HFFc6 (cell line): ENCODE measurements at places on chromosomes 4 and X.

DNA sequence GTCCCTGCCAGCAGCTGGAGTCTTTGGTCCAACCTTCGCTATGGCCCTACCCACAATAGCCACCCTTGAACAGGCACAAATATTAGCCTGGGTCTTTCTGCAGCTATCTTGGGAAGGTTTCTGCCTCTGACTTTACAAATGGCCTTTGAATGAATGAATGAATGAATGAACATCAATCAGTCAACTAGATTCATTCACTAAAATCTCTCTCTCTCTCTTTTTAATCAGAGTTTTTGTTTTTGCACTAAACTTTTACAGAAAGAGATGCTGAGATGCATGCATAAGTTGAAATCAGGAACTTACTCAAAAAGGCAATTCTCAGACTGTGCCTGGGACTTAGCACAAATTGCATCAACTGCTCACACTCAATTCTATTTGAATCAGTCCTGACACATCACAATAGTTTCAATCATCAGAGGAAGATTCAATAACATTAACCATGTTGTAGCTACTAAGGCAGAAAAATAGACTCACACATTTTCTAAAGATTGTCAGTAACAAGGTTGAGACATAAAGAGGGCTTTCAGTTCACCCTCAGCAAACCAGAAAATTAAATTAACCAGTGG lies 55.0 kb downstream of the ANXA3 start:
- no peak for DNase-seq

DNA sequence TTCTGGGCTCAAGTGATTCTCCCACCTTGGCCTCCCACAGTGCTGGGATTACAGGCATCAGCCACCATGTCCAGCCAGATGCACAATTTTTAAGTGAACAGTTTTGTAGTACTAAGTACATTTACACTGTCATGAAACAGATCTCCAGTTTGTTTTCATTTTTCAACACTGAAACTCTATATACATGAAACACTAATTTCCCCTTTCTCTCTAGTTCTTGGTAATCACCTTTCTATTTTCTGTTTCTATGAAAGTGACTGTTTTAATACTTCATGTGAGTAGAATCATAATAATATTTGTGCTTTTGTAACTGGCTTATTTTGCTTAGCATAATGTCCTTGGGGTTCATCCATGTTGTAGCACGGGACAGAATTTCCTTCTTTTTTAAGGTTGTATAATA lies 237.4 kb downstream of the CAMK2D start:
- DNase-seq = no peak

GRCh38 chrX:40688929-40689328 lies 41.6 kb upstream of the CXorf38 start:
- DNase-seq = no peak

DNA sequence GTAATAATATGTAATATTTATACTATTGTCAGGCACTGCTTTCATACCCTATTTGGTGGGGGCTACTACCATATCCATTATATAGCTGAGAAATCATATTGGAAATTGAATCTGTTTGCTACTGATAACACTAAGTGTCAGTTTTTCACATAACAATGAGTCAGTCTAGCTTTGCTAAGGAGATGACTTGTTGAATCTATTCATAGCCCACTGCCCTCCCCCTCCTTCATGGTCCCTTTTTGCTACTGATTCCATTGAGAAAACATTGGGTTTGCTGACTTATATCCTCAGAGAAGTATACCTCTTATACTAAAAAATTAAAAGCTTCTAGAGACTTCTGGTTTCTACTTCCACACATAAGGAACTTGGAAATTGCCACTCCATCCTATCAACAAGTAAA lies 1898.4 kb downstream of the STIM2 start:
- no peak for DNase-seq

DNA sequence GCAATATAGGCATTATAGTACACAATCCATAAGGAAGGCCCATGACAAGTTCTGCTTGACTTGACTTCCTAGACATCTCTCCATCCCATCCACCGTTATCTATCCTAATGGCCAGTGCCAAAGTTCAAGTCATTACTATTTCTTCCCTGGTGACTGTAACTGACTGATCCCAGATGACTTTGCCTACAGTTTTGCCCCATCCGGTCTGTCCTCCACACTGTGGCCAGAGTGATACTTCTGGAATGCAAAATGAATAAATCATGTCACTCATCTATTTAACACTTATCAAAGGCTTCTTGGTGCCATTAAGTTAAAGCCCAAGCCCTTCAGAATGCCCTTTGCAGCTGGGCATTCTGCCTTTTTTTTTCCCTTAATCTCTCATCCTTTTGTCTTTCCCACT lies 130.8 kb downstream of the PPARGC1A start:
- DNase-seq = no peak

- DNase-seq = no peak
Measured at GRCh38 chrX:154751203-154751668, 359 bp upstream of the GAB3 start.

- peak; percentile 43 for DNase-seq
Measured at GRCh38 chr4:176404621-176405020, 84.9 kb downstream of the SPCS3 start.

GRCh38 chr4:142126890-142127497 lies 490.6 kb downstream of the IL15 start:
- peak; percentile 62 for DNase-seq

DNA sequence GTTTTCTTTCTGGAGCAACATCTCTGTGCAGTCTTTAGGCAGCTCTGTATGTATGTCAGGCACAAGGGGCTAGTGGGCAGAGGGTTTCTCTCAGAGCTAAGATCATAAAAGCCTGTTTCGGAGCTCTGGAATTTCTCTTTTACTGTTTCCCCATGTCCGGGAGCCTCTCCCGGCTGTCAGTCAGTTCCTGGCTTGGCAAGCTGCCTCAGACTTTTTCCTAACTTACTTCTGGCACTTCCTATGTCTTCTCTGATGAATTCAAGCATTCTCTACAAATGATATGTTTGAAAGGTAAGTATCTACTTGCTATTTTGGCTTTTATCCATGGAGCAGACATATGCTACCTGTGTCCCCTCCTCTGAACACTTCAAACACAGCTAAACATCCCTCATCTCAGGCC lies 129.3 kb upstream of the PGRMC2 start:
- no peak for DNase-seq

DNA sequence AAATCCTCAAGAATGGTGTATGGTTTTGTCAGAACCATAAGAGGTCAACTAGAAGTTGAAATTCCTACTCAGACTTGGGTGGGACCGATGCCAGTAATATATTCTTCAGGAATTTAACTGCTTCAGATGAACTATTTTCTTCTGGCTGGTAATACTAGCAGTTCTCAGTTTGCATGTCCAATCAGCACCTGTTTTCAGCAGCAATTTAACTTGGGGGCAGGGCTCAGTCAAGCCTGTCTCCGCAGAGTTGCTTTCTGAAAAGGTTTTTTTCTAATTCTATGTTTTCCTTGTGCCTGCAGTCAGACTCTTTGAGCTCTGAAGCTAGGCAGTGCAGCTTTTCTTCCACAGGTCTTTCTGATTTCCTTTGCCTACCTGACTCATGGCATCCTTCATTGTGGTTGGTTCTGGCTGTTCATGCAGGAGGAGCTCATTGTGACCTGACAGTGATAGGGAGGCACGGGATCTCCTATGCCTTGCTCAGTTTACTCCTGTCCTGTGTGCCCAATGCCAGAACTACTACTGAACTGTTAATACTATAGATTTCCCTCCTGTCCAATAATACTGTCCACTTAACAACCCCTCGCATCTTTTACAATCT lies 17.3 kb upstream of the FMR1 start:
- no peak for DNase-seq
